Globus pallidus (tissue), 1 donor: ENCODE measurements at places on chromosomes 1 and 21.

DNA sequence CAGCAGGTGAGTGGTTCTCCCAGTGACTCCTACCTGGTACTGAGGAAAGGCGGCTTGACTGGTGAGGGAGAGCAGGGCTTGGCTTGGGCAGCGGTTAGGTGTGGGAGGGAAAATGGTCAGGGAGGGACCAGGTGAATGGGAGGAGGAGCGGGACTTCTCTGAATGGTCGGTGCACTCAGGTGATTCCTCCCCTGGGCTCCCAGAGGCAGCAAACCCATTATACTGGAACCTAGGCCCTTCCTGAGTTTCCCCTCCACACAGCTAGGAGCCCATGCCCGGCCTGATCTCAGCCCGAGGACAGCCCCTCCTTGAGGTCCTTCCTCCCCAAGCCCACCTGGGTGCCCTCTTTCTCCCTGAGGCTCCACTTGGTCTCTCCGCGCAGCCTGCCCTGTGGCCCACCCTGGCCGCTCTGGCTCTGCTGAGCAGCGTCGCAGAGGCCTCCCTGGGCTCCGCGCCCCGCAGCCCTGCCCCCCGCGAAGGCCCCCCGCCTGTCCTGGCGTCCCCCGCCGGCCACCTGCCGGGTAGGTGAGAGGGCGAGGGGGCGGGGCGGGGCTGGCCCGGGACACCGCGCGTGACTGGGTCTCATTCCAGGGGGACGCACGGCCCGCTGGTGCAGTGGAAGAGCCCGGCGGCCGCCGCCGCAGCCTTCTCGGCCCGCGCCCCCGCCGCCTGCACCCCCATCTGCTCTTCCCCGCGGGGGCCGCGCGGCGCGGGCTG lies 2.3 kb downstream of the ARTN start:
- DNase-seq: no peak

DNA sequence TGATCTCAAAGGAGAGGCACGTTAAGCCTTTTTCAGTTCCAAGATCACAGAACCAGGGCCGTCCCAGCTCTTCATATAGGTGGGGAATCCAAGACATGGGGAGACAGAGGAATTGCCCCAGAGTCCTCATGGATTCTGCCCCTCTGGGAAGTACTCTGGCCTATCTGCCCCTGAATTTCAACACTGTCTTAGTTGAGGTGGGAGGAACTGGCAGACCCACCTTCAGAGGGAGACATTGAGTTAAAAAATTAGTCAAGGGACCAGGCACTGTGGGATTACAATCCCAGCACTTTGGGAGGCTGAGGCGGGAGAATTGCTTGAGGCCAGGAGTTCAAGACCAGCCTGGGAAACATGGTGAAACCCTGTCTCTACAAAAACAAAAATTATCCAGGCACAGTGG lies 2.1 kb upstream of the KNCN start:
- no peak for DNase-seq

GRCh38 chr1:215192306-215192705 lies 109.8 kb downstream of the KCNK2 start:
- DNase-seq: no peak

DNA sequence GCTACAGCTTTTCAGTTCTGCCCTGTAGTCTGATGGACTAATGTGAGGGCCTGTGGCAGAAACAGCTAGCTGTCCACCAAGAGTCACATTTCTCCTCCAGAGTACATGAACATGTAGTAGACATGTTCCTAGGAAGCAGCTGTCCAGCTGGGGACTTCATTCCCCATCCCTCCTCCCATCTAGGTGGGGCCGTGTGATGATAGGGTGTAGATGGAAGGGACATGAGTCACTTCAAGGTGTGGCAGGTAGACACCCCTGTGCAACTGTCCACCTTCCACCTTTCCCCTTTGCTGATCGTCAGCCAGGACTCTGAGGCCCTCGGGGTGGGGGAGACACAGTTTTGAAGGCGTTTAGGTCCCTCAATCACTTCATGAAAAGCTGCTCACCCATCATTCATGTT lies 3.6 kb upstream of the RD3 start:
- no peak for DNase-seq

GRCh38 chr21:46393941-46394594 lies 64.6 kb upstream of the DIP2A start:
- DNase-seq: no peak

GRCh38 chr1:89311757-89312156 lies 39.1 kb upstream of the GBP5 start:
- no peak for DNase-seq

GRCh38 chr21:18424276-18424675 lies 20.7 kb upstream of the TMPRSS15 start:
- DNase-seq: no peak

- DNase-seq: no peak
These were observed 102.9 kb downstream of the DYRK1A start for GRCh38 chr21:37469441-37469840.

GRCh38 chr1:18939398-18940302 lies 16.8 kb downstream of the IFFO2 start:
- no peak for DNase-seq

- DNase-seq: no peak
These were observed 22.0 kb downstream of the FYB2 start for GRCh38 chr1:56797065-56797685.

DNA sequence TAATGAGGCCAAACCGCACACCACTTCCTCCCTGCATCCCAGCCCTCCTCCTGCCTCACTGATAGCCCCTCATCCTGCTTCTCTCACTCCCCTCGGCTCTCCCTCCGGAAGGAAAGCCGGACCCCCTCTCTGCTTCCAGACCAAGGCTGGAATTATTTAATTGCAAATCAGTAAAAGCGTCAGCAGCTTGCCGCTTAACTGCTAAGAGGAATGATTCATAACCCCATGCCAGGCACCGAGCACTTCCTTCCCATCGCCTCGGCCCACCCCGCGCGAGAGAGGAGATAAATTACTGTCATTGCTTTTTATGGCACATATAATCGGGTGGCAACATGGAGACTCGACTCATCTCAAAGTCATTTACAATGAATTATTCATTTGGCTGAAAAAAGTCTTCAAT lies 77.3 kb downstream of the UBIAD1 start:
- DNase-seq: no peak

DNA sequence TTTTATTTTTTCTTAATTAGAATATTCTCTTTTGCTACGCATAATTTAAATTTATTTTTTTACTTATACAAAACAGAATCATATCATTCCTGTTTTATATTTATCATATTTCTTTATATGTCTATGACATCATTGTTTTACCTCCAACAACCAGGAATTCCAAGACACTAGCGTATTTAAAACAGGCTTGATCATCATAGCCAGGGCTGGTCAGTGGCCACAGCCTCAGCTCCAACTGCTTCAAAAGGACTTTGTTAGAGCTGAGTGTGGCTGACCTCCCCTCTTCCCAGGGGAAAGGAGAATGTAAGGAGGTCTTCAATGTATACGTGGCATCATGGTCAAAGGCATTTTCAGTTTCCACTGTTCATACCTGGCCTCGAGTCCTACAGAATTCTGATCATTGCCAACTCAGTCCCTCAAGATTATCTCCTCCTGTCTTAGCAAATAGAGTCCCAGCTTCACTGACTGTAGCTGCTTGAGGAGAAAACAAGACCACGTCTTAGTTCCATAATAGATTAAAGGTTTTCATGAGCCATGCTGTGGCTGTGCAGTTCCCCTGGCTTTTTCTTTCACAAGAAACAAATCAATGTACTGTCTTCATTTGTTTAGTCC lies 444.0 kb downstream of the PTPRC start:
- peak; percentile 81 for DNase-seq

- DNase-seq: no peak
These were observed 2.2 kb downstream of the SLFNL1 start for GRCh38 chr1:41019353-41019745.

DNA sequence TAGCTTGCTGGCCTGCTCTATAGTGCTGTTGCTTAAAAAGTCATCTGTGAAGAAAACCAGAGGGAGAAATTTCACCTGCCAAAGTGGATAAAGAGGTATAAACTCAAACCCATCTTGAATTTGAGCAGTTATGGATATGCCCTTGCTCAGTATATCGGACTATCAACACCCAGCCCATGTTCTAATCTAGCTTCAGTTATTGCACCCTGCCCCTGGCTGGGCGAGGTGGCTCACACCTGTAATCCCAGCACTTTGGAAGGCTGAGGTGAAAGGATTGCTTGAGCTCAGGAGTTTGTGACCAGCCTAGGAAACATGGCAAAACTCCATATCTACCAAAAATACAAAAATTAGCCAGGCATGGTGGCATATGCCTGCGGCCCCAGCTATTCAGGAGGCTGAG lies 13.3 kb downstream of the LIX1L start:
- DNase-seq: no peak
